ENCODE measurements at places on chromosomes 7 and 10.

DNA sequence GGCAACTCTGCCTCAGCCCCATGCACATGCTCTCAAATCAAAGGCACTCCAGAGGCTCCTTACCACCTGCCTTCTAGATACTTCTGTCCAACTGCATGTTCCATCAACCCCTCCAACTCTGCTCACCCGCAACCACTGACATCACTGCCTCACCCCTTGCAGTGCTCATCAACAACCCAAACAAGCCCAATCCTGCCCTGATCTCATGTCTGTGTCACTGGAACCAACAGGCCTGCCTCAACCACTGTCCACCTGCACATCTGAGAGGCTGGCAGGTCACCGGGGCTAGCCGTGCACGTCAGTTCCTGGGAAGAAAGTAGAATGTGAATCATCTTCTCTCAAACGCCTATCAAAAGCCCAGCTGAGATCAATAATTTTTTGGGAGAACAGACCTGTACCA, 33.3 kb downstream of the CTBP2 start:
- no peak for DNase-seq

DNA sequence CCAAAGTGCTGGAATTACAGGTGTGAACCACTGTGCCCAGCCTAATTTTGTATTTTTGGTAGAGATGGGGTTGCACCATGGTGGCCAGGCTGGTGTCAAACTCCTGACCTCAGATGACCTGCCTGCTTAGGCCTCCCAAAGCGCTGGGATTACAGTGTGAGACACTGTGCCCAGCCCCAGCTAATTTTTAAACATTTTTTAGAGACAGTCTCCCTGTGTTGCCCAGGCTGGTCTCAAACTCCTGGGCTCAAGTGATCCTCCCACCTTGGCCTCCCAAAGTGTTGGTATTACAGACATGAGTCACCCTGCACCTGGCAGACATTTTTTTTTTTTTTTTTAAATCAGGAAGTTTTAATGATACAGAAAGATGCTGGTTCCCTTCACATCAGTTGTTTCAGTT, 15.5 kb downstream of the DENND10 start:
- no peak for DNase-seq

- no peak for DNase-seq
Observed at GRCh38 chr10:114631666-114632417, 26.2 kb downstream of the ABLIM1 start.

GRCh38 chr7:7498856-7499255, 36.8 kb downstream of the COL28A1 start:
- DNase-seq = no peak

GRCh38 chr7:35508623-35509400, 186.1 kb downstream of the HERPUD2 start:
- peak; percentile 10 for DNase-seq

Measured in A549 (cell line).